ENCODE measurements at places on chromosomes 4 and X. TPM values are rescaled to one million over a fixed set of nuclear protein-coding genes. Genes with fewer than 3 reads are reported as not detected.

- H3K36me3 ChIP-seq = no peaks in the 10 kb centered on the region
- DNase-seq = peak; percentile 23
- H3K4me3 ChIP-seq = peak overlapping the region; percentile 80
- peak overlapping the region; percentile 79 for H3K27ac ChIP-seq
- no peaks in the 10 kb centered on the region for H3K27me3 ChIP-seq
Measured at GRCh38 chrX:150574559-150575418, 6.4 kb downstream of the MTM1 start.

DNA sequence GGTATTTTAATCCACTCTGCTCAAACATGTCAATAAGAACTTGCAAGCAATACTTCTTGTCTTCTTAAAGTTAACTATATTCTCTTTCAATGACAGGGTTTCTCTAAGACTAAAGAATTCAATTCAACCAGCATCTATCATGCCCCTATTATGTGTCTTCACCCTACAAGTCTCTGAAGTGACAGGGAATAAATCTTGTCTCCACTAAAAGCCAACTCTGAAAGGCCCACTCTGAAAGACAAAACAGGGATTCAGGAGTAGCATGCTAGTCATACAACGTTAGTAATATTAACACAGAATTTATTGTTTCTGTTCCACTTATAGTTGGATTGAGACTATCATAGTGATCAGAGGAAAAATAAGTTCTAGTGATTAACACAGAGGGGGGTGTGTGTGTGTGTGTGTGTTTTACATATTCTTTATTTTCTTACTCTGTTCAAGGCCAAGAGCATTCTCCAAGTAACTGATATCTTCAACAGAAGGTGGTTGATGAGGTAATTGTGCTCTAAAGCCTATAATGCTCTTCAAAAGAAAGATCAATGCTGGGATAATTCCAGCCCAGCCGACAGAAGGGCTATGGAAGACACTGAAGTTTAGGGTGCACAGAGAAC is 122.4 kb upstream of the DCLK2 start:
- DNase-seq = no peak
- H3K36me3 ChIP-seq = no peaks in the 10 kb centered on the region
- no peaks in the 10 kb centered on the region for H3K4me1 ChIP-seq
- no peak overlapping the region for H3K4me3 ChIP-seq

- no peaks in the 10 kb centered on the region for H3K27me3 ChIP-seq
- no peak overlapping the region for H3K4me3 ChIP-seq
- no peak overlapping the region for H3K27ac ChIP-seq
- DNase-seq = no peak
Measured at GRCh38 chrX:1076871-1077651, 135.4 kb downstream of the CRLF2 start.

DNA sequence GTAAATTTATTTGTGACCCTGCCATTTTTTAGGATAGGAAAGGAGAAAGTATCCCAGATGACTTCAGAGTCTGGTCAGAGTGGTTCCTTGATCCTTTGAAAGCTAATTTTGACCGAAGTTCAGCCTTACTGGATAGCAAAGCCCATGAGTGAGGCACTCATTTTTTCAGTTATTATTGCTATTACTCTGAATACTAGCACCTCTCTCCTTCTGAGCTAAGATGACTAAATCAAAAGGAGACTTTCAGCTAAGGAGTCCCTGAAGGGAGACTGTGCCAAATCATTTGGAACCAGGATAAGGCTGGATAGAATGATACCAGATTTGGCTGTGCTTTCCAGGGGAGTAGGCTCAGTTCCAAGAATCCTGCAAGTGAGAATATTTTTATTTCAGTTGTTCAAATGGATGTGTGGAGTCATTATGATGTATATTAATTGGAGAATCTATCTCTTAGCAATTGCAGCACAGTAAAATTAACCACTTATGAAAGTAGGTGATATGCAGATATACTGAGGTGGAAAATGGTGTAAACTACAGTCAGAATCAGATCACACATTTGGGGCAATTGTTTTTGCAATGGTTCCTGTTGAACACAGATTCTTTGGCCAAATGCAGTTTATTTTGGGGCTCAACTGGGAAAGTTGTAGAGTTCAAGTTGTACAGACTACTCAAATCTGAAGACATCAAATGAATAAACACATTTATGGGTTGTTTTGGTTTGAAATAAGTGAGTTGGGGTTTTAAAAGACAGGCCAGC is 1.2 kb downstream of the P2RY10 start:
- DNase-seq = no peak
- H3K36me3 ChIP-seq = no peaks in the 10 kb centered on the region
- H3K27me3 ChIP-seq = no peaks in the 10 kb centered on the region
- peak overlapping the region; percentile 100 for H3K4me3 ChIP-seq
- H3K27ac ChIP-seq = peak overlapping the region; percentile 77

DNA sequence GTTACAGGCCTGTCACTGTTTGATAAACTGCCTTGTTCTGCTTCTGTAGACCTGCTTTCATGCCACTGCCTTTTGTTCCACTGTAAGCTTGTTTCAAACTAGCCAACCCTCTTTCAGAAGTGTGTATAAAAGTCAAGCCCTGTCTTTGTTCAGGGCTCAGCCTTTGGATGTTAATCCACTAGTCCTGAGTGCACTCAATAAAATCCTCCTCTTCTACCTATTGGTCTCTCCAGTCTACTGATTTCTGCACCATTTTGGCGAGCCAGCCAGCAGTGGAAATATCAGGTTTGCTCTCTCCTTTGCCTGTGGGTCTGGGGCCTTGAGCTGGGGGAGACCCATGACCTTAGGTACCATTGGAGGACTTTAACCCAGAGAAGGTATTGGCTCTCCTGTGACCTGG is 901.6 kb upstream of the NDST4 start:
- no peak overlapping the region for H3K4me3 ChIP-seq
- H3K36me3 ChIP-seq = no peaks in the 10 kb centered on the region
- H3K4me1 ChIP-seq = no peaks in the 10 kb centered on the region
- H3K27ac ChIP-seq = no peak overlapping the region
- DNase-seq = no peak

DNA sequence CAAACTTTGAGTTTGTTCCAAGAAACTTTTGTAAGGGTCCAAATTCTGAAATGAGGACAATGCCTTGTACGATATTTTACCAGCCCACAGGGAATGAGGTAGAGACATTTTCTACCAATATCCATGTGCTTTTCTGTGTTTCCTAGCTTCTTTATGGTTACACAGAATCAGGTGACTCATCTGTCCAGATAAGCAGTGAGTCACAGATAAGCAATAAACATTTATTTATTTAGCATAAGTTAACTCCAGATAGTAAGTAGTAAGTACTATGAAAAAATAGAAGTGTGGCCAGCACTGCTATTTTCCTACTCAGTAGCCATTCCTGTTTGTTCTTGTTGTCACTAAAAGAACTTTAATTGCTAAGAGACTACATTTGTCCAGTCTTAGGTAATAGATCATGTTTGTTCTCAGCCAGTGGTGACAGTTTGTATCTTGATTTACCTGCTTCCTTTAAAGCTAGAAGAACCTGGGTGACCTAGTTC is 7.4 kb downstream of the AFF1 start:
- no peak overlapping the region for H3K4me3 ChIP-seq
- DNase-seq = no peak
- H3K36me3 ChIP-seq = no peaks in the 10 kb centered on the region
- no peak overlapping the region for H3K27ac ChIP-seq
- H3K27me3 ChIP-seq = no peaks in the 10 kb centered on the region
- peaks cover 46% of the 10 kb centered on the region for H3K4me1 ChIP-seq

DNA sequence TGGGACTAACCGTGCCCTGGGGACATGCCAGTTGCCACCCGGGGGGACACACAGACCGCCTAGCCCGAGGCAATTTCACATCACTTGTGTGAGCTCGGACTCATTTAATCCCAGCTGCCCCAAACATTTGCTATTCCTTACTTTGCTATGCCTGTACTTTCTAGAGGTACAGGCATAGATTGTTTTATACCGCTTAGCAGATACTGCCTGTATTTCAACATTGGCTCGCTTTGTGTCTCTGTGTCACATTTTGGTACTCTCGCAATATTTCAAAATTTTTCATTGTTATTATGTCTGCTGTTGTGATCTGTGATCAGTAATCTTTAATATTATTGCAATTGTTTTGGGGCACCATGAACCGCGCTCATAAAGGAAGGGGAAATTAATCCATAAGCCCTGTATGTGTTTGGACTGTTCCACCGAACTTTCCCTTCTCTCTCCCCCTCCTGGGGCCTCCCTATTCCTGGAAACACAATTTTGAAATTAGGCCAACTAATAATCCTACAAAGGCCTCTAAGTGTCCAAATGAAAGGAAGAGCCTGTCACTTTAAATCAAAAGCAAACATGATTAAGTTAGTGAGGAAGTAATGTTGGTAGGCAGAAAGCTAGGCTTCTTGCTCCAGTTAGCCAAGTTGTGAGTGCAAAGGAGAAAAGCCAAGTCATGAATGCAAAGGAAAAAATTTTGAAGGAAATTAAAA is 568 bp upstream of the CASP6 start:
- H3K36me3 ChIP-seq = no peaks in the 10 kb centered on the region
- no peak for DNase-seq
- peak overlapping the region; percentile 68 for H3K4me3 ChIP-seq
- no peaks in the 10 kb centered on the region for H3K27me3 ChIP-seq

- no peak overlapping the region for H3K4me3 ChIP-seq
- no peak overlapping the region for H3K27ac ChIP-seq
- H3K36me3 ChIP-seq = no peaks in the 10 kb centered on the region
- no peak for DNase-seq
- no peaks in the 10 kb centered on the region for H3K27me3 ChIP-seq
Measured at GRCh38 chrX:140815868-140816267, 106.3 kb downstream of the LINC00632 start.

DNA sequence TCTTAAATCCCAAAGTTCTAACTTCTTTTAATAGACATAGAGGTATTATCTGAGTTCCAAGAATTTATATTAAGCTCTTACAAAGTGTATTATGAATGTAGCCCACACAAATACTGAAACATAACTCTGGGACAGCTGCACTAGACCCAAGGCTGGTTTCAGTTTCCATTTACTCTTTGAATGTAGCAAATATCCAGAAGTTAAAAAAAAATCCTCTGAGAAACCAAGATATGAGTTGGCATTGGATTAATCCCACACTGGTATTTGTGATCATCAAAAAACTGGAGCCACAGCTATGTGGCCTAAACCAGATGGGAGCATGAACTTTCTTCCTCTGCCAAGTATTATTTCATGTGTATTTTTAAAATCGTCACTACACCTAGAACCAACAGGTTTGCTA is 23.6 kb upstream of the SMPX start:
- no peaks in the 10 kb centered on the region for H3K27me3 ChIP-seq
- no peak overlapping the region for H3K4me3 ChIP-seq
- H3K27ac ChIP-seq = no peak overlapping the region

DNA sequence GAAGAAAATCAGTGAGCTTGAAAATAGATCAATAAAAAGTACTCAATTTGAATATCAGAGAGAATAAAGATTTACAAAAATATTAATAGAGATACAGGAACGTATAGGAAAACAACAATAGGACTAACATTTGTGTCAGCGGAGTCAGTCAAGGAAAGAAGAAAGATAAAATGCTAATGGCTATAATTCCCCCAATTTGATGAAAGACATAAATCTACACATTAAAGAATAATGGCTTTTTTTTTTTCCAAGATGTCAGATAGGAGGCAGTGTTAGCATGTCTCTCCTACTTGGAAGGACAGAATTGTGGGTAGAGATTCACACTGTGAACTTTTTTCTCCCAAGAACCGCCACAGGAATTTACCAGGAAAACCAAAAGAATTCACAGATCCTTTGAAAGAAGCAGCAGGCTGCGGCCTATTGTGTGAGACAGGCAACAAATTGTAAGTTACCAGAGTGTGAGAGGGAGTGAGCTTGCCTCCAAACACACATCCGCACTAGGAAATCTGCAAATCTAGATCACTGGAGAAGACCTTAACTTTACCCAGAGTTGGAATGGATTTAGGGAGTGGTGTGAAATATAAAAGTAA is 249.9 kb downstream of the PRDM5 start:
- no peak overlapping the region for H3K27ac ChIP-seq
- H3K27me3 ChIP-seq = no peaks in the 10 kb centered on the region
- H3K4me3 ChIP-seq = no peak overlapping the region
- no peaks in the 10 kb centered on the region for H3K36me3 ChIP-seq
- DNase-seq = no peak
- no peaks in the 10 kb centered on the region for H3K4me1 ChIP-seq

DNA sequence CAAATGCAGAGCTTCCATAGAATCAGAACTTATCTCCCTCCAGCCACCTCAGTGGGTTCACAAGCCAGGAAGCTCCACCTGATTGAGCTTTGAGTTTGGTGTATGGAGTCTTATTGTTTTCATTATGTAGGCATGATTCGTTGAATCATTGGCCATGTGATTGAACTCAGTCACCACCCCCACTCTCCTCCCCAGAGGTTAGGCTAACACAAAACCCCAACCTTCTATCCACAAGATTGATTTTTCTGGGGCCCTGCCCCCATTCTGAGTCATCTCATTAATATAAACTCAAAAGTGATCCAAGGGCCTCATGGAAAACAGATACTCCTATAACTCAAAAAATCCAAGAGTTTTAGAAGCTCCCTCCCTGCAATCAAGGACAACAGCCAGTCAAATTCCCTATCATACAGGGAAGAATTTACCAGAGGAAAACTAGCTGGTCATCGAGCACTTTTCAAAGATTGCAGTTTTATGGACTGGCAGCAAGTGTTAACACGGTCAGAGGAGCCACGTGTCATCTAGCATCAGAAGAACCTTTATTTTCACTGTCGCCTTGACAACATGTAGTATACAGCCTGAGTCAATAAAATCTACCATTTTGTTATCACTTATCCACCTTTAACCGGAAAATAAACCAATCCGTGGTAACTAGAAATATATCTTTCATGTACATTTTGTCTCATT is 35.9 kb upstream of the GUCY1B1 start:
- no peak overlapping the region for H3K27ac ChIP-seq
- no peaks in the 10 kb centered on the region for H3K36me3 ChIP-seq
- no peak overlapping the region for H3K4me3 ChIP-seq
- H3K4me1 ChIP-seq = no peaks in the 10 kb centered on the region
- no peak for DNase-seq

GRCh38 chrX:14386981-14387380 is 142.4 kb upstream of the GLRA2 start:
- H3K4me3 ChIP-seq = no peak overlapping the region
- no peaks in the 10 kb centered on the region for H3K4me1 ChIP-seq
- H3K27ac ChIP-seq = no peak overlapping the region
- H3K27me3 ChIP-seq = no peaks in the 10 kb centered on the region
- DNase-seq = no peak

GRCh38 chr4:4524364-4524763 is 17.5 kb downstream of the STX18 start:
- peak overlapping the region; percentile 41 for H3K27ac ChIP-seq
- H3K27me3 ChIP-seq = no peaks in the 10 kb centered on the region
- peak; percentile 33 for DNase-seq
- no peak overlapping the region for H3K4me3 ChIP-seq
- H3K36me3 ChIP-seq = no peaks in the 10 kb centered on the region

TEX13D gene
- not detected for total RNA-seq

IQCM gene
- total RNA-seq = not detected

ADH1C gene
- not detected for total RNA-seq

SLITRK2 gene
- not detected for total RNA-seq

SLC49A3 gene
- total RNA-seq = 2.6 TPM

SPANXA1 gene
- not detected for total RNA-seq

NEXMIF gene
- 0.12 TPM for total RNA-seq

BMPR1B gene
- 0.72 TPM for total RNA-seq

ARAP2 gene
- total RNA-seq = 92.2 TPM

ENPEP gene
- 0.25 TPM for total RNA-seq

CT45A7 gene
- total RNA-seq = not detected

PCDH7 gene
- total RNA-seq = not detected

FGF5 gene
- not detected for total RNA-seq

Measured in CD4-positive, CD25-positive, alpha-beta regulatory T cell (primary cell).